ENCODE measurements at places on chromosomes 16 and 17.

GRCh38 chr17:41140360-41141131 lies at the start of gene KRTAP4-6:
TSS of gene KRTAP4-6 (minus strand) at chr17:41140544. CDS start at chr17:41140487, 57 bp downstream.
- DNase-seq: peak; percentile 88

- DNase-seq: no peak
Measured at GRCh38 chr16:67040906-67041305, 12.0 kb downstream of the CBFB start.

DNA sequence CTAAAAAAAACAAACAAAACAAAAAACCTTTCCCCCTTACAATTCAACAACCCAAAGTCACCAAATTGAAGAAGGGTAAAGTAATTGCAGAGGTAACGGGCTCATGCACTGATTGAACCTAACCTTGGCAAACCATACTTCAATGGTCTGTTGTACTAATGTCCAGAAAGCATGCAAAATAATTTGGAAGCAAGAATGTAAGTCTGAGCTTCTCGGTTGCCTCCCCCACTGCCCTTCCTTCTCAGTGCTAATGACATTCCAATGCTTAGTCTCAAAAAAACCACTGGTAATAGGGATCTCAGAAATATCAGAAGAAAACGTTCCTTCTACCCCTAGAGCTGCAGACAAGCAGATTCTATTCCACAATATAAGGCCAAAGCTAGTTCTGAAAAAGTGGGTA lies 15.8 kb downstream of the KRABD2 start:
- no peak for DNase-seq

GRCh38 chr17:28527859-28528258 lies 21.7 kb downstream of the FOXN1 start:
- no peak for DNase-seq

DNA sequence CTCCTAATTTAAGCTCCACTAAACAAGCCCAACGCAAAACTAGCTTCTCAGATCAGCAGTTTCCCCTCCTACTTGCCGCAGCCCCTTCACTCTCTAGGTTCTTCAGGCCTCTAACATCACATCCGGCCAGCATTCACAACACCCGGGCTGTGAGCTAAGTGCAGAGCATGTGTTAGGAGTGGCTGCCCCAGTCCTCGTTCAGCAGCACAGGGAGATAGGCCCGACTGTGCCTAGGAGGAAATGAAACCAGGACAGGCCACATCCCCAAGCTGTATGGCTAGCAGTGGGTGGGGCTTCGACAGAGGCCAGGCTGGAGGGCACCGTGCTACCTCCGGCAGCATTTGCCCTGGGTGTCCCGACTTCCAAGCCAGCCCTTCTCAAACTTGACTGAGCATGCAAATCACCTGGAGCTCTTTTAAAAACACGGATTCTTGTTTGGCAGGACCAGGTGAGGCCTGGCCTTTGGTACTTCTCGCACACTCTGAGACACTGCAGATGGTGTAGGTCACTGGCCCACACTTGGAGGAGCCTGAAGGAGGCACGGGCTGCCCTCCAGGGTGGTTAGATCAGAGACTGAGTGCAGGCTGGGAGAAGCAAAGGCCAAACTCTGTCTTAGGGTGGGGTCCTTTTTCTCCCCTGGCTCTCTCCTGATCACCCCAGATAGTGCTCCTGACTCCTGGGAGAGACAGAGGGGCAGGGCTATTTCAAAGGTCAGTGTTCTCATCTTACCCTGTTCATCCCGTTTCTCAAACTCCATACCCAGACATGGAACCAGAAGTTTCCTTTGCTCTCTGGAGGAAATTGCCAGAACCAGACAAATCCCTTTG lies 202.0 kb downstream of the C16orf78 start:
- no peak for DNase-seq

All from RCC 7860 (cell line).